Activated CD4-positive, alpha-beta memory T cell treated with anti-CD3 and anti-CD28 coated beads for 36 hours (primary cell): ENCODE measurements at places on chromosomes 7 and 10. TPM values are rescaled to one million over a fixed set of nuclear protein-coding genes. Genes with fewer than 3 reads are reported as not detected.

GRCh38 chr10:97814996-97815395 lies 34.6 kb upstream of the GOLGA7B start:
- H3K27ac ChIP-seq = no peak overlapping the region
- H3K36me3 ChIP-seq = no peaks in the 10 kb centered on the region
- no peaks in the 10 kb centered on the region for H3K4me1 ChIP-seq
- DNase-seq = no peak
- no peak overlapping the region for H3K4me3 ChIP-seq

- H3K36me3 ChIP-seq = no peaks in the 10 kb centered on the region
- no peak overlapping the region for H3K4me3 ChIP-seq
- DNase-seq = peak; percentile 22
- H3K4me1 ChIP-seq = no peaks in the 10 kb centered on the region
- H3K27me3 ChIP-seq = no peaks in the 10 kb centered on the region
- H3K27ac ChIP-seq = no peak overlapping the region
These were observed 7.6 kb downstream of the TMEM184A start for GRCh38 chr7:1548438-1548831.

GRCh38 chr10:68955832-68956532 lies at the start of gene DDX21:
DDX21 (plus strand) TSS chr10:68956170; CDS start chr10:68956226, 56 bp downstream.
- H3K4me3 ChIP-seq = peak within 1 kb of the TSS; percentile 97
- peak within 1 kb of the TSS; percentile 99 for H3K27ac ChIP-seq
- H3K27me3 ChIP-seq = no peaks in the 10 kb centered on the region
- H3K4me1 ChIP-seq = peaks cover 39% of the 10 kb centered on the region
- DNase-seq = peak; percentile 94

DNA sequence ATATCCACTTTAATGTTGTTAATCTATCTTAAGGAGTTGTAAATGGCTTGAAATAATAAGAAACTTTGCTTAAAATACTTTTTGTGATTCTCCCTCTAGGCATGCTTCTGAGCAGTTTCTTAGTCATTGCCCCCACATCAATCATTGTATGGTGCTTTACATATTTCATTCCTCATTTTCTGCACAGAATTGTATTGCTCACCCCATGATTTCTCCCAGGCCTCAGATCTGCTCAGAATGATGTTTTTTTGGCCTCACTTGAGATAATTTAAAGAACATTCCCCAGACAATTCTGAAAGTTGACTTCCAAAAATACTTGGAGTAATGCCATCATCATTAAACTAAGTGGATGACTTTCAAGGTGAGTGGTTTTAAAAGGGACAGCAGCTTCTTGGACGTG lies 82.1 kb upstream of the PRPS1L1 start:
- no peaks in the 10 kb centered on the region for H3K4me1 ChIP-seq
- H3K4me3 ChIP-seq = no peak overlapping the region
- H3K27ac ChIP-seq = no peak overlapping the region
- H3K27me3 ChIP-seq = peaks cover 3% of the 10 kb centered on the region

DNA sequence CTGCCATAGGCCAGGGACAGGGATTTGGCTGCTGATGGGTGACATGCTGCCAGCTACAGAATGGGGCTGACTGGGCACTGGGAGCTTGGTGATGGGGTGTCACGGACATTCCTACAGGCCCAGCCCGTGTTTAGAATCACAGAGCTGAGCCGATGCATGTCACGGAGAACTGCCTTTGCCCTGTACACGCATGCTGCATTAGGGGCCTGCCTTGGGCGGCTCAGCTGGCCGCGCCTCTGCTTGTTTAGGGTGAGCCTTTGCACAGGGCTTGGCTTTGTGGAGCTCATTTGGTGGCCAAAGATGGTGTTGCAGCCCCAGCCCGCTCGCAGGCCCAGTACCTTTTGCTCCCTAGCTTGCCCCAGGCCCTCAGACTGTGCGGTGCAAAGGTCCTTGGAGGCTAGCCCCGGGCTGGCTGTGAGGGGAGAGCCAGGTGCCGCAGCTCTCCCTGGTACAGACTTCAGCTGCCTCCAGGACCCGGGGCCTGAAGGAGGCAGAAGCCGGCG lies 108.4 kb upstream of the BTBD16 start:
- no peak overlapping the region for H3K4me3 ChIP-seq
- H3K27me3 ChIP-seq = peaks cover 58% of the 10 kb centered on the region
- no peak for DNase-seq
- H3K27ac ChIP-seq = no peak overlapping the region
- H3K4me1 ChIP-seq = peaks cover 7% of the 10 kb centered on the region
- H3K36me3 ChIP-seq = no peaks in the 10 kb centered on the region

The DNAH11 gene
- total RNA-seq = 0.31 TPM

The BMPER gene
- total RNA-seq = not detected

The NEURL1 gene
- 1.8 TPM for total RNA-seq

GRCh38 chr7:154167051-154167450 lies 114.9 kb downstream of the DPP6 start:
- no peaks in the 10 kb centered on the region for H3K36me3 ChIP-seq
- H3K4me3 ChIP-seq = no peak overlapping the region
- no peaks in the 10 kb centered on the region for H3K27me3 ChIP-seq

The DENND10 gene
- total RNA-seq = 31.4 TPM

The ASB10 gene
- total RNA-seq = not detected

The GIMAP6 gene
- 30.2 TPM for total RNA-seq

DNA sequence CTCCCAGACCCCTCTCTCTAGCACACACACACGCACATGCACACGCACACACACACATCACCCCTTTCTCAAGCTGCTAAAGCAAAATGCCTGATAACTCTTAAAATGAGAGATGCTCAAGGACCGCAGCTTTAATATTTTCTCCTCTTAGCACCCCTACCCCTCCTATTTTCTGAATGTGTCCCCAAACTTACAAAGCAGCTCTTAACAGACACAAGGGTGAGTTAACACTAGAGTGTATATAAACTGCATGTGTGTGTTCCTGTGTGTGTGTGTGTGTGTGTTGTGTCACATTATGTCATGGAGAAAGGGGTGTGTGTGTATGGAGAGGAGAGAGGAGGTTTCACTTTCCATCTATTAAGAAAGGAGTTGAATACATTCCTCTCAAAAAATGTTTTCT lies 1.3 kb downstream of the PTN start:
- peaks cover 4% of the 10 kb centered on the region for H3K4me1 ChIP-seq
- H3K4me3 ChIP-seq = no peak overlapping the region
- peaks cover 7% of the 10 kb centered on the region for H3K27me3 ChIP-seq
- no peak for DNase-seq

GRCh38 chr7:34756025-34756437 lies 98.0 kb downstream of the NPSR1 start:
- H3K27ac ChIP-seq = no peak overlapping the region
- no peaks in the 10 kb centered on the region for H3K4me1 ChIP-seq
- H3K36me3 ChIP-seq = no peaks in the 10 kb centered on the region
- peaks cover 4% of the 10 kb centered on the region for H3K27me3 ChIP-seq

The TIMM23 gene
- 73.4 TPM for total RNA-seq

DNA sequence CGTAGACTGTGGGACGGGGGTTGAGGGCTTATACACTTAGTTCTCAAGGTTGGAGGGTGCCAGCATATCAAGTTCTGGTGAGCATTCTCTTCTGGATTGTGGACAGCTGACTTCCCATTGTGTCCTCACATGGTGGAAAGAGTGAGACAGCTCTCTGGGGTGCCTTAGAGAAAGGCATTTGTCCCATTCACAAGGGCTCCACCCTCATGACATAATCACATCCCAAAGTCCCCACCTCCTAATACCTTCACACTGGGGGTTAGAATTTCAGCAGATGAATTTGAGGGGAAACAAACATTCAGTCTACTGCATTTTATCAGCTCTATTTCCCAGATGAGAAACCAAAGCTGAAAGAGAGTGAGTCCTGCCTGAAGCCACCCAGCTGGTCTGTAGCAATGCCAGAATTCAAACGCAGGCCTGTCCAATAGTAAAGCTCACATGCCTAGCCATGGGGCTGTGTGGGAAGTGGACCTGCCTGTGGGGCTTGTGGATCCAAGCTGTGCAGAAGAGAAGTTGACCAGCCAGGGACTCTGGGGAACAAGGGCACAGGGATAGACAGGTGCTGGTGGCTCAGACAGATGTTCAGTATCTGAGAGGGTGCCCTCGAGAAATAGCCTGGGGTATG lies 34.9 kb upstream of the LOXL4 start:
- H3K27me3 ChIP-seq = peaks cover 21% of the 10 kb centered on the region
- H3K4me1 ChIP-seq = no peaks in the 10 kb centered on the region
- no peaks in the 10 kb centered on the region for H3K36me3 ChIP-seq
- no peak for DNase-seq
- no peak overlapping the region for H3K4me3 ChIP-seq
- H3K27ac ChIP-seq = no peak overlapping the region

- peaks cover 7% of the 10 kb centered on the region for H3K4me1 ChIP-seq
- peaks cover 5% of the 10 kb centered on the region for H3K27me3 ChIP-seq
- DNase-seq = no peak
- no peaks in the 10 kb centered on the region for H3K36me3 ChIP-seq
- peak overlapping the region; percentile 46 for H3K4me3 ChIP-seq
These were observed 1.7 kb downstream of the ADAP1 start for GRCh38 chr7:952548-953441.

DNA sequence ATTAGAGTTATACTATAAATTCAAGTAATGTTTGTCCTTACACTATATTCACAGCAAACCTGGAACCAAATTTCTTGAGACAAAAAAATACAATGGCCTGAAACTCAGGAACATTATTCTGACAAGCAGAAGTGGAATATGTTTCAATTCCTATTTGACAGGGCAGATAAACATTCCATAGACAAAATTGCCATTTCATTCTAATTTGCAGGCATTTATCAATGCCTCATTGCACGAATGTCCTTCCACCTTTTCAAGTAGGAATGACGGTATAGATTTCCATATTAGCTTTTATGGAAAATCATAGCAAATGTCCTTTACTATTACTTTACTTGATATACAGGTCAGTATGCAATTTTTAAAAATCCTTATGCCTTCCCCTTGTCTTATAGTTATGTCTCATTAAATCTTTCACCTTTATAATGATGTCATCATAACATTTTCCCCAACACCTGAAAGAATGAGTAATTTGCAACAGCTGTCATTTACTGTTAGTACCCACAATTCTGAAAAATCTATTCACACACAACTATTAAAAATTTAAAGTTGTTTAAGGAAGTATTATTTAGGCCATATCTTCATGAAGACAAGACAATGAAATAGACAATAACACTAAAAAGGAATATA lies 299.7 kb upstream of the SEMA3C start:
- no peak overlapping the region for H3K27ac ChIP-seq
- no peak for DNase-seq
- no peak overlapping the region for H3K4me3 ChIP-seq
- no peaks in the 10 kb centered on the region for H3K27me3 ChIP-seq
- no peaks in the 10 kb centered on the region for H3K36me3 ChIP-seq

DNA sequence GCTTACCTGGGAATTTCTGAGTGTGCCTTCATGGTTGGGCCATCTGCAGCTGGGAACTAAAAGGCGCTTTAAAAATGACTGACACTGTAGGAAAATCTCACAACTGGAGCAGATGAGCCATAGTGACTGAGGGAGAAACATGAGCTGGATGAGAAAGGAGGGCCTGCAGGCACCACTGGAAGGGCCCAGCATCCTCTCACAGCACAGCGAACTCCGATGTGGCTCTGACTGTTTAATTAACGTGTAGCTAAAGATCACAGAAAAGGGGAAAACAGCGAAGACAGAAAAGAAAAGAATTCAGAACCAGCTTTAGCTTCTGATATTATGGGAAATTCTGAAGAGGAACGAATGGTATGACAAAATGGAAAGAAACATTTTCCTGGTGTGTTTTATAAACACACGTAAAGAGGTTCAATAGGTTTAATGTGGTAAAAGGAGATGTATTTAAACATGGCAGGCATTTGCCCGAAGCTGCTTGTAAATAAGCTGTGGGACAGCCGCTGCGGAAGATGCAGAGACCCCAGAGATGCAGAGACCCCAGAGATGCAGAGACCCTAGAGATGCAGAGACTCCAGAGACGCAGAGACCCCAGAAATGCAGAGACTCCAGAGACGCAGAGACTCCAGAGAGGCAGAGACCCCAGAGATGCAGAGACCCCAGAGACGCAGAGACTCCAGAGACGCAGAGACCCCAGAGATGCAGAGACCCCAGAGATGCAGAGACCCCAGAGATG lies 534.3 kb downstream of the PTPRN2 start:
- no peaks in the 10 kb centered on the region for H3K4me1 ChIP-seq
- no peak for DNase-seq
- H3K27me3 ChIP-seq = no peaks in the 10 kb centered on the region
- H3K36me3 ChIP-seq = no peaks in the 10 kb centered on the region

GRCh38 chr10:103850572-103850895 lies 4.8 kb downstream of the SH3PXD2A start:
- H3K27me3 ChIP-seq = peaks cover 16% of the 10 kb centered on the region
- H3K4me3 ChIP-seq = no peak overlapping the region
- no peaks in the 10 kb centered on the region for H3K36me3 ChIP-seq
- no peak for DNase-seq

The SUN1 gene
- total RNA-seq = 69.5 TPM

GRCh38 chr7:154748089-154748786 lies 254.7 kb downstream of the PAXIP1 start:
- no peak for DNase-seq
- peaks cover 6% of the 10 kb centered on the region for H3K27me3 ChIP-seq
- no peaks in the 10 kb centered on the region for H3K36me3 ChIP-seq
- no peak overlapping the region for H3K4me3 ChIP-seq

- H3K36me3 ChIP-seq = no peaks in the 10 kb centered on the region
- DNase-seq = no peak
- H3K4me3 ChIP-seq = no peak overlapping the region
- no peak overlapping the region for H3K27ac ChIP-seq
- no peaks in the 10 kb centered on the region for H3K27me3 ChIP-seq
These were observed 274.7 kb downstream of the NRG3 start for GRCh38 chr10:82149674-82150073.

DNA sequence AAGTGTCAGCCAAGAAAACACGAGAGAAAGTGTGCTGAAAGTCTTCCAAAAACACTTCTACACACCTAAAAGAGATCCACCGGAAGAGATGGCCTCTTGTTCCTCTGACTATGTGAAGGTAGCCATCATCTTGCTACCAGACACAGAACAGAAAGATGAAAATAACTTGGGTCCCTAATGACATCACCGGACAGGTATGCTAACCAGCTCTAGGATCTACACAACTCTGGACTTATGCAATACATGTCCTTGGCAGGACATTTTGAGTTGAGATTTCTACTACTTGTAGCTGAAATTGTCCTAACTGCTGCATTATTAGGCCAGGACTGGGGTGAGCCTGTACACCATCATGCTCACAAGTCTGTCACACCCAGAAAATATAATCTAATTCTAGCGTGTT lies 358.7 kb downstream of the ELMO1 start:
- no peak overlapping the region for H3K27ac ChIP-seq
- H3K27me3 ChIP-seq = no peaks in the 10 kb centered on the region
- H3K4me3 ChIP-seq = no peak overlapping the region
- DNase-seq = no peak
- peaks cover 23% of the 10 kb centered on the region for H3K4me1 ChIP-seq

DNA sequence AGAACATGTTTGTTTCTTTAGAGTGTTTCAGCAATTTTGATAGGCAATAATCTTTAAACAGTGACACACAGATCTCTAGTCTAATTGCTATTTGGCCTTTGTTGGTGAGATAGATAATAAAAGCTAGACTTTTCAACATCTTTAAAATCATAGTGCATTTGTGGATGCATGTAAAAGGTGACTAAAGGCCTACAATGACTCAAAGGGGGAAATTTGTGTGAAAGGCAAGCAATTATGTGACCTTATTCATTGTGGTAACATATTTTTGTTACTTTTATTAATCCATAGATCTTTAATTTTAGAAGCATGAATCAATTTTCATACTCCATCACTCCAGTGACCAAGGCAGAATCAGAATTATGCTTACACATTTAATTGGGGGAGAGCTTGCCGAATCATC lies 299.7 kb downstream of the DGKB start:
- no peak overlapping the region for H3K4me3 ChIP-seq
- H3K27ac ChIP-seq = no peak overlapping the region
- no peaks in the 10 kb centered on the region for H3K27me3 ChIP-seq
- no peaks in the 10 kb centered on the region for H3K36me3 ChIP-seq
- H3K4me1 ChIP-seq = no peaks in the 10 kb centered on the region
- no peak for DNase-seq
